ENCODE measurements at places on chromosomes 4 and X.

- DNase-seq = no peak
Measured at GRCh38 chr4:142347241-142347640, 498.9 kb downstream of the INPP4B start.

- DNase-seq = no peak
Measured at GRCh38 chr4:145280541-145280940, 100.2 kb upstream of the OTUD4 start.

GRCh38 chr4:159946983-159947615 lies 844.2 kb downstream of the RAPGEF2 start:
- no peak for DNase-seq

DNA sequence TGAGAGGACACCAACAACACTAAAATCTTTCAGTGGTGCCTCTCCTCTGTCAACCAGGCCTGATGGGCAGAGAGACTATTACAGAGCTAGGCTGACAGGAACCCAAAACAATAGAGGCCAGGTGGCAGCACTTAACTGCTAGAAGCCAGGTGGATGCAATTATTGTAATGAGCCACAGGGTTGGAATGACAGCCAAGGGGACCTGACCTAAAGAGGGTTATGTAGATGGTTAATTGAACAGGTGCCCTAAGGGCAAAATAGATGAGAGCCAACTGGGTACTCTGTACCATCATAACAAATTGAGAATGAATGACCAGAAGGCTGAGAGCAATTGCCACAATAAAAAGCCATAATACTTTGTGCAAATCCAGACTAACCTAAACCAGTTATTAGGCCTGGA lies 24.7 kb upstream of the FRAS1 start:
- no peak for DNase-seq

- DNase-seq = no peak
Measured at GRCh38 chr4:18850867-18851266, 829.3 kb upstream of the LCORL start.

DNA sequence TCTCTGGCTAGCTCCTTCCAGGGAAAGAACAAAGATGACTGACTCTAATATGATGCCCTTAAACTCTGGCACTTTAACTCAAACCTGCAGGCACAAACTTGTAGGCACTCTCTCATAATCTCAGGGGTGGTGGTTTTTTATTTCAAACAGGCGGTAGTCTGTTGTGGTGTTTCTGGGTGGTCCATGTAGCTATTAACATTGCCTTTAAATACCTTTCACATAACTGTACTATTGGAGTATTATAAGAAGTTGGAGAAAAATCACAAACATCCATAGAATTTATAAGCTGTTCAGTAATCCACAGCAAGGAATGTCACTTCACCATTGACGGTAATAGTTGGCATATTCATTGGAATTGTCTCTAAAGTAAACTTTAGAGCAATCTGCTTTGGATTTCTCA lies 204.2 kb upstream of the PDE5A start:
- DNase-seq = no peak

DNA sequence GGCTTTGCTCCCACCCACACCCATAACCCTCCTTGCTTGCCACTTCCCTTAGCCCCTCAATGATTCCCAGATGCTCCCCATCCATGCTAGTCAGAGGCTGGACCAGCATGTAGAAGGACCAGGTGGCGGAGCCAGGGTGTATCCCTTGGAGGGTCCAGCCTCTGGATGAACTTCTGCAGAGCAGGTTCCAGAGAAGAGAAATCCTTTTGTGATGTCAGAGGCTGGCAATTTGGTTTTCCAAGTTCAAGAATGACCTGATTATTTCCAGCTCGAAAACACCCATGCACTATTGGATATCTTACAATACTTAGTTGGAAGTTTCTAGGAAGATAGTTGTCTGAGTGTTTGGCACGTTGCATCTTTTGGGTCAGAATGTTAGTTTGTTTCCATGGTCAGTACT lies 168.3 kb upstream of the RPS6KA3 start:
- no peak for DNase-seq

DNA sequence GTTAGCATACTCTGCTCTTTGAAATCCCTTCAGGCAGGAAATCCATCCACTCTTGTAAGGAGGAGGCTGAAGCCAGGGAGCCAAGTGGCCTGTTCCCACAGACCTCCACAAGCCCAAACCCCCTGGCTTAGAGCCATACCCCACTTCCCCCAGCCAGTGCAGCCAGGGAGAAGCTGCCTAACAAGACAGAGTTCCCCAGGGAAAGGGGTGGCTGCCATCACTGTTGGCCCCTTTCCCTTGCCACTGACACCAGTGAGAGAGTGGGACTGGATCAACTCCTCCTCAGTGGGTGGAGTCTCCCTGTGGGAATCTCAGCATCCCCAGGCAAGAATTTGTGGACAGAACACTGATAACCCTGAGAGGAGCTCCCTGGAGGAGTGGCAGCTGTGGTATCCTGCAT lies 389.4 kb downstream of the PABPC4L start:
- no peak for DNase-seq

DNA sequence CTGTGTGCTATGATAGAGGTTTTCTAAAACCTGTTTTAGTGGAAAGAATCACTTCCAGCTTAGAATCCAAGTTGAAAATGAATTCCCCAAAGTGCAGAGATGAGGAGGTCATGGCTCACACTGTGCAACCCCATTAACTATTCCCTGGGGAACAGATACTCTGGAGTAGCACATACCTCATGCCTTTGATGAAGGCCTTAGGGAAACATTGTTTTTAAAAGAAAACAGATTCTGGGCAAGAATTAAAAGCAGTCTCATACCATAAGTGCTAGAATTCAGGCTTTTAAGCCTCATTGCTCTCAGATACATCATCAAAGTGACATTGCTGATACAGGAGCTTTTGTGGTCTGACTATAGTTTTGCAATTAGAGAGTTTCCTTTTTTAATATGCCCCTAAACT lies 115.1 kb downstream of the NDST4 start:
- DNase-seq = no peak

DNA sequence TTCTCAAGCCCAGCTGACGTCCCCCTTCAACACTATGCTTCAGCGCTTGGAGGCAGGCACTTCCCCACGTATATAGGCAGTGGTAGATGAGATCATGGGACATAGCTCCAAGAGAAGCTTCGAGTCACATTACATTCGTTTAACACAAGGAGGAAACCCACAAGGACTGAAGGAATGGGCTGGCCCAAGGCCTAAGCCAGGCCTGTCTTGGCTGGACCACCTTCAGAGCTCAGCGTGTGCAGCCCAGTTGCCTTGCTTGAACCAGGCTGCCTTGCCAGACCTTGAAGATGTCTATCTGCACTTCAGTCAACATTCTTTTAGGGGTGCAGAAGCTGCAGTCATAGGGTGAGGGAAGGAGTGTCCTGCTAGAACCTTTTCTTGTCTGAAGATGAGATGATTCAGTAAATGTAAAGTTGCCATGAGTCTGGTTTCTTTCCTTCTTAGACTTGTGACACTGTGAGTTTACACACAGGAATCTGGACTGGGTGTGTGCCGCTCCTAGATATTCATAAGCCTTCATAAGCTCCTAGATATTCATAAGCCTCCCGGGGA lies 144.1 kb upstream of the RBPJ start:
- no peak for DNase-seq

- no peak for DNase-seq
Measured at GRCh38 chr4:139521754-139522401, 34.1 kb downstream of the SETD7 start.

GRCh38 chrX:38649221-38649620 lies 87.9 kb downstream of the TSPAN7 start:
- no peak for DNase-seq

DNA sequence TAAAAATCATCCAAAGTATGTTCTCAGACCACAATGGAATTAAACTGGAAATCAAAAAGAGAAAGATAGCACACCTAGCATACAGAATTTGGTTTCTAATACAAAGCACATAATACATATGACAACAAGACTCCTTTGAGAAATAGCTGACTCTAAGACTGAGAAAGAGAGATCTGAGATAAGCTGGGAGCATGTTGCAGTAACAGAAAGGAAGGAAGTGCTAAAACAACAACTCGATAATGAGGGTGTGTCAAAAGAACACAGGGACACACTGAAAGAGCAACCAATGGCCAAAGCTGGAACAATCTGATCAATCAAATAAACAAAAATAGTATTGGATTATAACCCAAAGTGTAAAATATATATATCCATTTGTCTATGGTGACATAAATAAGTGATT lies 586.6 kb downstream of the C4orf33 start:
- DNase-seq = no peak

GRCh38 chr4:78320349-78320935 lies 231.1 kb upstream of the ANXA3 start:
- DNase-seq = no peak

DNA sequence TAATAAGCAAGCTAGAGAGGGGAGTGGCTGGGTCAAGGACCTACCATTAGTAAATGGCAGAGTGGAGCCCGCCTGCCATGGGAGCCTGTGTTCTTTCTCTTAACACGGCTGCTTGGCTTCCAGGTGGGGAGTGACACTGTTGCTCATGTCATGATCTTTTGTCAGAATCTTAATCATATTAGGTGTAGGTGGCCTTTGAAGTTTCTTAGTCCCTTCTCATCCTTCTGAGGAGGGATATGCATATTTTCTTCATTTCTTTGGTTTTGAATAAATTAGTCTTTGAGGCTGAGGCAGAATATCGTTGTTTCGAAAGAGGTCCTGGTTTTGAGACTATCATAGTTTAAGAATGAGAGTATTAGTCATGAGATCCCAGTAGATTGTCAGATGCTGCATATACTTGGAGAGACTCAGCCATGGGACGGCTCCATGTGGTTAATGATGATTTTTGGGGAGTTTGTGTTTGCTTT lies 28.9 kb downstream of the SNX25 start:
- DNase-seq = no peak

- DNase-seq = no peak
Measured at GRCh38 chrX:12494400-12495138, 296.6 kb upstream of the PRPS2 start.

DNA sequence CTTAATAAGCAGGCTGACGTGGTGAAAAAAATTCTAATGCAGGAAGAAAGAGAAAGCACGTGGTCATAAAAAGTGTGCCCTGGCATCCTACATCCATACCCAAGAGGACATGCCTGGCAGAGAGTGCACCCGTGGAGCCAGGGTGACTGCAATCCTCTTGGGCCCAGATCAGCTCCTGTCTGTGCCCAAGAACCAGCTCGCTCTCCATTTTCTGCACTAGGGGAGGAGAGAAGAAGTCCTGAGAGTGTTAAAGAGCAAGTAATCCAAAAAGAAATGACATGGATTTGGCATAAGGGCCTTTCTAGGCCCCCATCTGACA lies 483.1 kb downstream of the BCOR start:
- DNase-seq = no peak

GRCh38 chr4:150457802-150458201 lies 124.1 kb upstream of the MAB21L2 start:
- no peak for DNase-seq

DNA sequence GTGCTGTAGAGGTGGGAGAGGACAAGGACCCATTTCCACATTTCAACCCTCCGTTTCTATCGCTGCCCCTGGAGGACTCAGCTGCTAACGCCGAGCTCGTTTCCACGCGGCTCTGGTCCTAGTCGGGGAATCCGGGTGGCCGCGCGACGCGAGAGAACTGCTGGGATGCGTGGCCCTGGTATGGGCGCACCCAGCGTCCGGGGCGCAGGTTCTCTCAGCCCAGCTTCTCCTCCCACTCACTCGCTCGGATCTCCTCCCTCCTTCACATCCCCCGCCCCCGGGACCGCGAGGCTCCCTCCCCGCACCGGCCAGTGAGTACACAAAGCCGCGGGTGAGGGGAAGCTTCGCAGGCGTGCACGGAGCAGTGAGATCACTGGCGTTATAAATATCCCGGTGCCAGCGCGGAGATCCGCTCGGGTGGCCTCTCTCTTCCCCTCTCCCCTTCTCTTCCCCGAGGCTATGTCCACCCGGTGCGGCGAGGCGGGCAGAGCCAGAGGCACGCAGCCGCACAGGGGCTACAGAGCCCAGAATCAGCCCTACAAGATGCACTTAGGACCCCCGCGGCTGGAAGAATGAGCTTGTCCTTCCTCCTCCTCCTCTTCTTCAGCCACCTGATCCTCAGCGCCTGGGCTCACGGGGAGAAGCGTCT lies at the start of gene FGF5:
Gene FGF5 (plus strand): TSS at position 412 of the 649 bp plus-strand sequence. CDS start 161 bp downstream, at position 573.
- no peak for DNase-seq

- DNase-seq = no peak
Measured at GRCh38 chr4:143356493-143356892, 19.8 kb downstream of the GAB1 start.

DNA sequence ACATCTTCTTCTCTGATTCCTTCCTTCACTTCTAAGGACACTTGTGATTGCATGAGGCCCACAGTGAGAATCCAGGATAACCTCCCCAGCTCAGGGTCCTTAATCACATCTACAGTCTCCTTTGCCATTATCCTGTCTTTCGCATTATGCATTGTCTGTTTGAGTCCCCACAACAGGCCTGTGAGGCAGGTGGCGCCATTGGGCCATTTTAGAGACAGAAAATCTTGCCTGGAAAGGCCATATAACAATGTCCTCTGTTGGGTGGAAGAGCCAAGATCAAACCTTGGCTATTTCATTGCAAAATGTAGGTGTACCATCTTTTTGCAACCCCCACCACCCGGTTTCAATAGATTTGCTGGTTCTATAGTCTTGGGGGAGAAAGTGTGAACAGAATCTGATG lies 11.8 kb upstream of the DCUN1D4 start:
- no peak for DNase-seq

DNA sequence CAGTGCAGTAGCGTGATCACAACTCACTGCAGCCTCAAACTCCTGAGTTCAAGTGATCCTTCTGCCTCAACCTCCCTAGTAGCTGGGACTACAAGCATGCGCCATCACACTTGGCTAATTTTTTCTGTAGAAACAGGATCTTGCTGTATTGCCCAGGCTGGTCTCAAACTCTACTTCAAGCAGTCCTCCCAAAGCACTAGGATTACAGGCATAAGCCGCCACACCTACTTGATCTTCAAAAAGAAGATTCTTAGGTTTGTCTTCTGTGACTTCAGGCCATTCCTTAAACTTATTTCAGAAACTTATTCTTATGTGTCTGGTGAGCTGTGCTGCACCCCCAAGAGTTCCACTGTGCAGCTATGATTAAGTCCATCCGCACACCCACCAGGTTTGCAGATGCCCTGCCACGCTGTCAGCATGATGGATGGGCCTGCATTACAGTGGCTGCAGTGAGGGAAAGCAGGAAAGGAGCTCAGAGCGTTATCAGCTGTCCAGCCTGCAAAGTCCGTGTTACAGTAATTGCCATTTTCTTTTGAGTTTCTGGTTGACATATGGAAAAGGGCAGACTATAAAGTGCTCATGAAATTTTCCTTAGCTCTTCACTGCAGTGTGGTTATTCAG lies 146.6 kb downstream of the AASDH start:
- DNase-seq = no peak

DNA sequence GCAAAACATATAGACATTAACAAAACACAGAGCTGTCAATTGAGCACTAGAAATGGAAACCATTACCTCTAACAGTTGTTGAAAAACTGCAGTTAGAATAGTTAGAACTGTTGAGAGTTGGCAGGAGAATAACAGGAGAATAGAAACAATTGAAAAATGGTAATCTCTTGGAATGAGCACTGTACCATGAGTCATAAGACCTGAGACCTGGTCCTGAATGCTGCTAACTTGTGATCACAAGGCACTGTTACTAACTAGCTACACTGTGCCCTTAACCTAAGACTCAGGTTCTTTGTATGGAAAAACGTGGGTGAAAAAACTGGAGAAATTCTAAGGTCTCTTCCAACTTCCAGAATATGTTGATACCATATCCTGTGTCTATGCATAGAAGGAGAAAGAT lies 29.3 kb downstream of the FAM114A1 start:
- no peak for DNase-seq
